Activated naive CD4-positive, alpha-beta T cell treated with anti-CD3 and anti-CD28 coated beads for 36 hours (primary cell): ENCODE measurements at places on chromosomes 5 and 9.

DNA sequence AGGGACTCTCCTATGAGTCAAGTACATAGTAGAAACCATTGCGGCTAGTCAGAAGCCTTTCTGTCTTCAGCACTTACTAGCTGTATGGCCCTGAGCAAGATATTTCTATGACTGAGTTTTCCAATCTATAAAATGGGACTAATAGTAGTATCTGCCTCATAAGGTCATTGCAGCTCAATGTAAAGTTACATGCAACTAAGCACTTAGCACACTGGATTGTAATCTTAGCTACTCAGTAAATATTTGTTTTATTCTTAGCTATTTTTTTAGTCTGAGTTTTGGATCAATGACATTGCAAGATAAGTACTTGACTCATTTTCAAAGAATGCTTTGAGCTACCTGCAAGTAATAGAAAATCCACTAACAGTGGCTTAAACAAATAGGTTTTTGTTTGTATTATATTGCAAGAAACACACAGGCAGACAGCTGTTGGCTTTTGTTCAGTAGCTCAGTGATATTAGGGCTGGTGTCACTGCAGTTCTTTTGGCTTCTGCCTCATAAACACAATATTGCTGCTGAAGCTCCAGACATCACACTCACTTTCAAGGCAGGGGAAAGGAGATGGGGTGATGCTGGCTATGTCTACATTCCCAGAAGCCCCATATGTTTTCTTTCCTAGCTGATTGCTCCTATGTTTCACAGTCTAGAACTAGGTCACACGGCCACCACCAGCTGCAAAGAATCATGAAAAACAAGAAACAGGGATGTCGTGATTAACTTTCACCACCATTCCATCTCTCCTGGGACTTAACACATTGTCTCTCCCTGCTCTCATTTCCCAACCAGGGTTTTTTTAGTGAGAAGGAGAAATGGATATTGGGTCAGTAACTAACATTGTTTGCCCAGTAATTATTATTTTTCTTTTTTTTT lies 26.9 kb upstream of the FAT2 start:
- no peak for DNase-seq

GRCh38 chr5:83354958-83355357 lies 116.6 kb upstream of the VCAN start:
- no peak for DNase-seq

- no peak for DNase-seq
Observed at GRCh38 chr9:35341585-35341984, 148.3 kb upstream of the RUSC2 start.

DNA sequence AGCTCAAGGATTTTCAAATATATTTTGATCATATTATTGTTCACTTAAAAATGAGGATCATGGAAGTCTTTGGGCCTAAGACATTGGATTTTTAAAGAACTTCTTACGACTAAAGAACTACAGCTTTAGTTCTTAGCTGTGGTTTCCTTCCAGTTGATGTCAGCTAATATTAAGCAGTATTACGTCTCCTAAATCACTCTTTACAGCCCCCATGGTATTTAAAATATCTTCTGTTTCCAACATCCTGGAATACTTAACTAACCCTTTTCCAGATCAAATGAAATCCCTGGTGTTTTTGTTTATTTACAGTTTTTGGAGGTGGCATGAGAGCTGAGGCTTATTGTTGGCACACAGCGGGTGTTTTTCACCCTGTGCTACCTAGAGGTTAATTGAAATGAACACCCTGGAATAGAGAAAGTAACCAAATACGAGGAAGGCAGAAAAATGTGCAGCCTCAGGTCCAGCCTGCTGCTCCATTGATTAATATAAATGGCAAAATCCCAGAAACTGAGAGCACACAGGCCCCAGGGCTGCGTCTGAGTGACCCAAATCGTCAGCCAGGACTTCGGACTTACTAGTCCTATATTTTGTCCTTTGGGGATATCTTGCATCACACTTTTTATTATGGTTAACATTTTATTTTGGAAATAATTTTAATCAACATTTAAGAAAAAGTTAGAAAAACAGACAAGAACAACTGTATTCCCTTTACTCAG lies 52.3 kb upstream of the ICE1 start:
- no peak for DNase-seq

DNA sequence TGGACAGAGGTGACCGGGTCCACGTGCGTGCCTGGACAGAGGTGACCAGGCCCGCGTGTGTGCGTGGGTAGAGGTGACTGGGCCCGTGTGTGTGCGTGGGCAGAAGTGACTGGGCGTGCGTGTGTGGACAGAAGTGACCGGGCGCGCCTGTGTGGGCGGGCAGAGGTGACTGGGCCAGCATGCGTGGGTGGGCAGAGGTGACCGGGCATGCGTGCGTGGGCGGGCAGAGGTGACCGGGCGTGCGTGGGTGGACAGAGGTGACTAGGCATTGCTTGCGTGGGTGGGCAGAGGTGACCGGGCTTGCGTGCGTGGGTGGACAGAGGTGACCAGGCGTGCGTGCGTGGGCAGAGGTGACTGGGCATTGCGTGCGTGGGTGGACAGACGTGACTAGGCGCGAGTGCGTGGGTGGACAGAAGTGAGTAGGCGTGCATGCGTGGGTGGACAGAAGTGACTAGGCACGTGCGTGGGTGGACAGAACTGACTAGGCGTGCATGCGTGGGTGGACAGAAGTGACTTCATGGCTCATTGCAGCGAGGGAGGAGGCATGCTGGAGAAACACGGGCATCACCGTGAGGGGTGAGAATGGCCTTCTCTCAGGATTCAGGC lies 254.1 kb upstream of the IRX4 start:
- DNase-seq, result no peak

DNA sequence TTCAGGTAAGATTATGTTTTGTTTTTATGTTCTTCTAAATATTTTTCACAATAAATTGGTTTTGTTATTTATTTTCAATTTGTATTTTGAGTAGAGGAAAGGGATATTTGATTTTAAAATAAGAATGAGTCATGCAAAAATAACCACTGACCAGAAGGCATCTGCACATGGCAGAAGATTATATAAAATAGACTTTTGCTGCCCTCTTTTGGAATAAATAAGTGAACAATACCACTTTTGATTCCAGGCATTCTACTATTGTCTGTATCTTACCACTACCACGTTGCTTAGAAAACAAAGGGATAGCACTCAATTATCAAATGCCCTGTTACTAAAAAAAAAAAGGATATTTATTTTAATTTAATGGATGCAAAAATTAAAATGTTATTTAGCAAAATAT lies 227.3 kb upstream of the ITGA1 start:
- DNase-seq, result no peak

DNA sequence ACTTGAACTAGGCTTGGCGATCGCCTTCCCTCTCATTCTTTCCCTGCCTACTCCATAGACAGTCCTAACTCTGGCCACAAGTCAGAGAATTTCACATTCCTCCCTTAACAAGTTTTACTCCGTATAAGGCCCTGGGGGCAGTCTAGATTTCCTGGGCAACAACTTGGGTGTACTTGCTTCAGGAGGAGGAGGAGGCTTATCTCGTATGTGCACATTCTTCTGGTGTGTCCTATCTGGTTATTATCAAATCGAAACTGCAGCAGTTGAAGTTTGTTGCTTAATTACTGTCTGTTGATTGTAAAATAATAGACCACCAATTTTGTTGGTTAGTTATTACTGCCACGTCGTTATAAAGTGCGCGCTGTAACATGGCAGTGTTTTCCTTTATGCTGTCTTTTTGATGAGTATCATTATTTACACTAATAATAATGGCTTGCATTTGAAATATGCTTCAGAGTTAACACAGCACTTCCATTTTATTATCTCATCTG lies 42.0 kb downstream of the PIP5K1B start:
- DNase-seq, result no peak

DNA sequence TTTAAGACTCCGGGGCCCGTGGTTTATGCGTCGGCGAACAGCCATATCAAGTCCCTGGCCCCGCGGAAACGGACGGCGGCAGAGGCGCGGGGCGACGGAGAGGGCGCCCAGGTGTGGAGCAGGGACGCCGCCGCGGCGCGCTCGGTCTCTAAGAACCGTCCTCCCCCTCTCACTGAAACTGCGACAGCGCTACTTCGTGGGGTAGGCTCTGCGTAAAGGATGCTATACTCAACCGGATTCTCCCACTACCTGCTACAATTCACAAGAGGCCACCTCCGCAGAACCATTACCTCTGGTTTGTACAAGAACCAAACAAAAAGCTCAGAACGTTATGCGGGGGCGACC lies 404 bp downstream of the MRNIP start:
- DNase-seq, result peak; percentile 51

GRCh38 chr9:98805506-98806272 lies 1.8 kb upstream of the GALNT12 start:
- no peak for DNase-seq

DNA sequence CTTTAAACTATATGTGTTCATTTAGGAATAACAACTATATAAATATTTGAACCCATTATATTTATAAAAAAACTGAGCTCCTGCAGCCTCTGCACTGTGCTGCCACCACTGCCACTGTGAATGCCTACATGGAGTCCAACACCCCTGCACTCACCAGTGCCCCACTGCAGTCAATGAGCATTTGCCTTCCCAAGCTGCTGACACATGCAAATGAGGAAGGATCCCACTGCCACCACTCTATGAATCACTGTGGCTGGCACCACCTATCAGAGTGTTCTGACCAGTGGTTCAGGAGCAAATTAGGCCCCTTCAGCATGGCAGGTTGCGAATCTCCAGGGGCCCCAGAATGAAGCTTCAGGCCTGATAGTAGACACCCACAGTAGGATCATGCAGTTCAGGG lies 9.1 kb downstream of the IFNA5 start:
- no peak for DNase-seq

GRCh38 chr9:10173561-10173960 lies 439.2 kb downstream of the PTPRD start:
- DNase-seq, result no peak

GRCh38 chr5:149448431-149448830 lies 69.3 kb upstream of the IL17B start:
- DNase-seq, result no peak

DNA sequence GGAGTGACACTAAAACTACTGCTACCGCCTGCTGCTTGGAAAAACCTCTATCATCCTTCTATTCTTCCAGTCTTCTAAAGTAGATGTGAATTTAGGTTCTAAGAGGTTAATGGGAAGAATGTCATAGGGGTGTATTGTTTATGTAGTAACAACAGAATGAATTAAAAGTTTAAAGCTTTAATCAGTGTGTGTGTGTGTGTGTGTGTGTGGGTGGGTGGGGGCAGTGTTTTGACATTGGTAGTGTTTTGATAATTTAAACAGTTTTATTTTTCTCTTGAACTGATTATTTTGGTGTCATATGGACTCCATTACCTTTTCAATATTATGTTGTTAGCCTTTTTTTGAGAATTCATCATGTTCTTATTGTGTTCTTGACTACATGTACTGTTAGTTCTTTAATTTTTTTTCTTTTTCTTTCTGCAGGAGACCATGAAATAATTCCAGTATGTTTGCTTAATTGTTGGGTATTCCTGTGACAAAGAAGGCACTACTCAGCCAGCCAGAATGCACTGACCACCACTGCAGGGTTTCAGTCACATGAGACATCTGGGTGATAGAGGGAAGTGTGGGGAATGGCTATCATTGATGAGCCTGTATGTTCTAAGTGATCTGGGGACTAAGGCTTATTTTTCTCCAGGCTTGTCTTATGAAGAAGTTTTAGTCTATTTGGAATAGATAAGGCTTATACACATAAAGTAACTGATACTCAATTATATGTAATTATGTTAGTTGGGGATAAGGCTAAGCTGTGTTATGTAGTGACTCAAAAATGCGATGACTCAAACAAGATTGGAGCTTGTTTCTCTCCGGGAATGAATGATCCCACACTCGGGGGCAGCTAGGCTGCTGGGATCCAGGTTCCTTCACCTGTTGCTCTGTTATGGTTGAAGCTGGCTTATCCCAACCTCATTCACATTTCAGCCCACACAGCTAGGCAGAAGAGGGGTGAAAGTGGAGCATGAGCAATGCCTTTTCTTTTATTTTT lies 50.2 kb upstream of the ACTBL2 start:
- DNase-seq, result no peak

DNA sequence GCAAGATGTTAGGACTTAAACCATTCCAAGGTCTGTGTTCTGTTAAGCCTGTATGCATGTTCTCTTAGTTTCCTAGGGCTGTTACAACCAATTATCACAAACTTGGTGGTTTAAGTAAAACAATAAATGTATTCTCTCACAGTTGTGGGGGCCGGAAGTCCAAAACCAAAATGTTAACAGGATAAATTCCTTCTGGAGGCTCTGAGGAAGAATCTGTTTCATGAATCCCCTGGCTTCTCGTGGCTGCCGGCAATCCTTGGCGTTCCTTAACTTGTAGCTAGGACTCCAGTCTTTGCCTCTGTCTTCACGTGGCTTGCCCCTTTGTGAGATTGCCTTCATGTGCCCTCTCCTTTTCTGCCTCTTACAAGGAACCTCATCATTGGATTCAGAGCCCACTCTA lies 30.4 kb downstream of the FEM1C start:
- no peak for DNase-seq

DNA sequence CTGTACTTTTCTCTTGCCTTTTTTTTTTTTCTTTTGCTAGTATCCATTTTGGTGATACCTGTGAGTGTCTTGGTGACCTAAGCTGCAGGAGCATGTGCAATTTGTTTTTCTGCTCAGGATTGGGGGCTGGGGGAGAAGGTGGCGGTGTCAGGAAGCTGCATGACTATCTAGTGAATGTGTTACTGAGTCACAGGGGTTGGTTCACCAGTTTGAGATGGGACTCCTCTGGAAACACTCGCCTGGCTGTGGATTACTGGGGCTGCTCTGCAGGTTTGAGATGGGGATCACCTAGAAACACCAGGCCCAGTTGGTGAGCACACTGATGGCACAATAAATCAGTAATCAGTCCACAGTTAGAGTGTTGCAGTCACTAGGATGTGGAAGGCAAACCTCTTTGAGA lies 447.9 kb downstream of the SPATA31D1 start:
- no peak for DNase-seq

GRCh38 chr9:26210338-26210851 lies 532.2 kb upstream of the TUSC1 start:
- DNase-seq, result no peak

DNA sequence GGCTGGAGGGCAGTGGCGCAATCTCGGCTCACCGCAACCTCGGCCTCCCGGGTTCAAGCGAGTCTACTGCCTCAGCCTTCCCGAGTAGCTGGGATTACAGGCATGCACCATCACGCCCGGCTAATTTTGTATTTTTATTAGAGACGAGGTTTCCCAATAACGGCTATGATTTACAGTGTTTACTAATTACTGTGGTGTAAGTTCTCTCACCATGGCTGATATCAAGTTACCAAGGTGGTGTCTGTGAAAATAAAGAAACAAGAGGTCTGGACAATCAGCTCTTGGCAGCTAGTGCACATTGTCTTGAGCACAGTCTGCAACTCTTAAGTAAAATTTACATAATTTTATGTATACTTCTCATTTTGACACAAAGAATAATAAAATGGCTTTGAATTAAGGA lies 385.5 kb upstream of the COX7C start:
- no peak for DNase-seq

GRCh38 chr5:133884569-133885311 lies 83.7 kb downstream of the C5orf15 start:
- no peak for DNase-seq

- DNase-seq, result no peak
Observed at GRCh38 chr5:150601491-150602345, 38.7 kb upstream of the SYNPO start.
